GM10248 (cell line): ENCODE measurements at places on chromosomes 11 and 22.
A peak's percentile ranks its signal among the peaks of the same experiment; 100 is the strongest.

DNA sequence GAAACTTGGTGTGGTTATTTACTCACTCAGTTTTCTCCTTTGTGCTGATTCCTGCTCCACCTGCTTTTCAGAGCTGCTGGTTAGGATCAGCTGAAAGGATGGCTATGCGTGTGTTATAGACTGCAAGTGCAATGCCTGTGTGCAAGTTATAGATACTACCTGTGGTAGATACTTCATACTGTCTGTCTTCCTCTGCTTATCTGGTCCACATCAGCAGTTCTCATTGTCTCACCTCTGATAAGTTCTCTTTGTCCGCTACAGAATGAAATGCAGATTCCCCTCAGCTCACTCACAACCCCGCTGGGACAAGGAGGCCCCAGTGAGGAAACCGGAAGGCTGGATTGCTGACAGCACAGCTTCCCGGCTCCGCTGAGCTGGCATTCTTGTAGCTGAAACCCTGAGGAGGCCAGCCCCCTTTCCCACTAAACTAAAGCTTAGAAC is 37.5 kb upstream of the LYVE1 start:
- no peak for DNase-seq

- DNase-seq = no peak
Observed at GRCh38 chr11:133929401-133930052, 27.2 kb downstream of the IGSF9B start.

- no peak for DNase-seq
Observed at GRCh38 chr11:1155274-1155693, 2.5 kb upstream of the MUC5AC start.

DNA sequence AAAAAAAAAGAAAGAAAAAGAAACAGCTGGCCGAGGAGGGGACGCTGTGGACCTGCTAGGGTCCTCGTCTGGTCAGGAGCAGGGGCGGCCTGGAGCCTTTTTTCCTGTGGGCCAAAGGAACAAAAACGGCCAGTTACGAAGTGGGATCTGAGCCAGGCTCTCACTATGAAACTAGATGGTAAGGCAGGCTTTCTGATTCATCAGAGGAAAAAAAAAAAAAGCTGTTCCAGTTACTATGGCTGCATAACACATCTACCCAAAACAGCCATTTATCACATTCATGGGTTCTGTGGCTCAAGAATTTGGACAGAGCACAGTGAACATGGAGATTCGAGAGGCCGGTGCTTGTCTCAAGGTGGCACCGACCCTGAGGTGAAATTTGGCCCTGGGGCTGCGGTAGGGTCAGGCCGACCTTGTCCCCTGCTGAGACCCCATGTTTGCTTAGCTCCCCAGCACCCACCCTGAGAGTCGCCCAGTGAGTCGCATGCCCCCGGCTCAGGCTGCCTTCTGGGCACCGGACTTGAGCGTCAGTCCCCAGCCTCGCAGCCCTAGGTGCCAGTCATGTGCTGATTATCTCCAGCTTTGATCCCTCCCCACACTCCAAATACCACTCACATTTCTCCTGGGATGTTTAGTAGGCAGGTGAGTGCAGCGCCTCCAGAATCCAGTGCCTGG is 34.2 kb downstream of the MRGPRD start:
- no peak for DNase-seq

DNA sequence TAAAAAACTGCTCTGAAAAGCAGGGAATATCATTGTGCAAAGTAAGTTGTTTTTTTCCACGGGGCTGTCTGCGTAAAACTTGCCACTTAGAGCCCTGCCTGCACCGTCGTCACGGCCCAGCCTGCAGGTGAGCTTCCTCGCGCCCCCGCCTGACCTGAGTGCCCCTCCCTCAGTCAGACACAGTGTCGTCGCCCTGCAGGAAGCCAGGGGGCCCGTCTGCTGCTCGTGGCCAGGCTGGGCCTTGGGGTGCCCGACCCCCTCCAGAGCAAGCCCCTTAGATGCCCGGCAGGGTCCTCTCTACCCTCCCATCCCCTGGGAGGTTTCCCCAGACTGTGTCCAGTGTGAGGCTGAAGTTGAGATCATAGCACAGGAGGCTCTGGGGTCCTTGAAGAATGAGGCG is 31.6 kb downstream of the SBF1 start:
- no peak for DNase-seq

- no peak for DNase-seq
Observed at GRCh38 chr11:10490398-10491241, 35.6 kb downstream of the AMPD3 start.

DNA sequence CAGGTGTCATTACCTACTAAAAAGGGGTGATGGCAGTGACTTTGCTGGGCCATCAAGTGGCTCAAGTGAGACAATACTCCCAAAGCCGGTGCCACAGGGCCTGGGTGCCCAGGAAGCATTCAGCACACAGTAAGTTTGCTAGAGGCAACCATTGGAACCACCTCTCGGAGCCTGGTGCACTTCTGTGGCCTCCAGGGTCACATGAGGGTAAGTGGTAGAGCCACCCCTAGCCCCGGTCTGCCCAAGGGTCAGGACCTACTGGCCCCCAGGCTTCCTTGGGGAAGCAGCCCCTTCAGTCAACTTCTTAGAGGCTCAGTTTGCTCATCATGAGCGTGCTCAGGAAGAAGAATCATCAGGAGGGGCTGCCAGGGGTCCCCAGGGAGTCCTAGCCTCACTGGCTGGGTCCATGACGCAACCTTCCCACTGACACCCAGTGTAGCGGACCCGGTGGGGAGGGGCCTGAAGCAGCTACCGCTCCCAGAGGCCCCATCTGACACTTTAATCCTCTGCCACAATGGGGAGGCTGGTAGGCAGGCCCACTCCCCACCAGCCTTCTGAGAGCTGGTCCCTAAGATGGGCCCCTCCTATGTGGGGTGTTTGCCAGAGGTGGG is 17.5 kb upstream of the RASL10A start:
- DNase-seq = no peak

DNA sequence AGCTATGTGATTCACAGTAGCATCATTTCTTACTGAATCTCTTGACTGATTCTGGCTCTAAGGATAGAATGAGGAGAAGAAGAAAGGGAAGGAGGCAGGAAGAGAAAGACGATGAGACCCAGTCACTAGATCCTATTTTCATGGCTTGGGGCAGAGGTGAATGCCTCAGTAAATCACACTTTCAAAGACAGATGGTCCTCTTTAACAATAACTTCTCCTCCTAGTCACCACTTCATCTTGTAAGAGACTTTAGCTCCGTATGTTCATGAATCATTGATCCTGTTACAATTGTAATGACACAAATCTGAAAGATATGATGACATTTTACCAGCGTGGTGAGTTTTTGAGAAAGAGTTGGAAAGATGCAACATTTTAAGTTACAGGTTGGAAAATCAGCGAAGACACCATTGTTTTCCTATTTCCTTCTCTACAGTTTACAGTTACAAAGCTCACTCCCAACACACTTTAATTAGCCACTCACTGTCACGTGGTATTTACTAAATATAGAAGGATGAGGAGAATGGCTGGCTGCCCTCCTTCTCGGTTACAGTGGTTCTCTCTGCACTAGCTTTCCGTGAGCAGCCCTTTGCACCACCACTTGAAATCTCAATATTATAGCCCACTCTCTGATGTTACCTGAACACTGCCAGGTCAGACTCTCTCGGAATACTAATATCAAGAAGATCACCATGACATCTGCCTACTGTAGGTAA is 205.8 kb downstream of the CADM1 start:
- DNase-seq = no peak

DNA sequence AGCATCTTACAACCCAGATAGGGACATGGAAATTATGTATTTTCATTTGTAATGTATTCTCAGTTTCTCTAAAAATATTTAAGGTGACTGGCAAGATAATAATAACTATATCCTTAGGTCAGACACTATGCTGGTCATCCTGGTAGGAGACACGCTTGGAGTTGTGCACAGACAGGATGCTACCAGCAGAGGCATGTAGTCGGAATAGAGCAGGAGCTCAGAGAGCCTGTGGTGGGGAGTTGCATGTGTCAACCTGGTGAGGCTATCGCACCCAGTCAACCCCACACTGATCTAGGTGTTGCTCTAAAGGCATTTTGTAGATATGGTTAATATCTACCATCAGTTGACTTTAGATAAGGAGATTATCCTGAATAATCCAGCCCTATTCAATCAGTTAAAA is 318.5 kb downstream of the MIAT start:
- DNase-seq = no peak

- peak; percentile 66 for DNase-seq
Observed at GRCh38 chr11:62611705-62612365, 740 bp downstream of the EML3 start.

DNA sequence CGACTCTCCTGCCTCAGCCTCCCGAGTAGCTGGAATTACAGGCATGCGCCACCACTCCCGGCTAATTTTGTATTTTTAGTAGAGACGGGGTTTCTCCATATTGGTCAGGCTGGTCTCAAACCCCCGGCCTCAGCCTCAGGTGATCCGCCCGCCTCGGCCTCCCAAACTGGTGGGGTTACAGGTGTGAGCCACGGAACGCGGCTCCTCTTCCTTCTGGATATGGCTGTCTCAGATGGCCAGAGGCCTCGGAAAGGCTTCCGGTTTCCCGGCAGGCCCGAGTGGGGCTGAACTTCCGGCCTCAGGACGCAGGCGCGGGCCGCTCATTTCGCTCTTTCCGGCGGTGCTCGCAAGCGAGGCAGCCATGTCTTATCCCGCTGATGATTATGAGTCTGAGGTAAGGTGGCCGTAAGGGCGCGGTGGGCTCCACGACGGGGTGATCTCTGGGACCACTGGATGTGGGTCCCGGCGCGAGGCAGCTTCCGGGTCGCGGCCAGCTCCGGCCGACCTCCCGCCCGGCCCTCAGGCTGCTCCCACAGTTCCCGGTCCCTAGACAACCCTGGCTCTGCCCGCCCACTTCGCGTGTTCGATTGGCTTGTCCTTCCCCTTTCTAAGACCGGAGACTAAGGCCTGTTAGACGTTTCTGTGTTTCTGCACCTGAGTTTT is at the start of gene EIF3L:
EIF3L (plus strand) TSS at position 331 of the 663 bp plus-strand sequence; CDS start at position 362, 31 bp downstream.
- peak; percentile 94 for DNase-seq

GRCh38 chr22:30273711-30274436 is 7.2 kb upstream of the OSM start:
- DNase-seq = no peak

DNA sequence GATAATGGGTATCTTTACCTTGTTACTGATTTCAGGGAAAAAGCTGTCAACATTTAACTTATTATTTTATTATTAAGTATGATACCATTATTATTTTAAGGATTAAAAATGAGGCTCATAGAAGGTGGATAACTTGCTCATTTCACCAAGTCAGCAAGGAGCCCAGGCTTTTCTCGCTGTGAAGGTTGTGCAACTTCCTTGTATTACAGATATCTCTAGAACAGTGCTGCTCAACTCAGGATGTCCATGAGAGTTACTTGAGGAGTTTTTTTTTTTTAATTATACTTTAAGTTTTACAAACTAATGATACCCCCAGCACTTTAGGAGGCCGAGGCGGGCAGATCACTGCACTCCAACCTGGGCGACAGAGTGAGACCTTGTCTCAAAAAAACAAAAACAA is 98.2 kb downstream of the INSC start:
- no peak for DNase-seq

DNA sequence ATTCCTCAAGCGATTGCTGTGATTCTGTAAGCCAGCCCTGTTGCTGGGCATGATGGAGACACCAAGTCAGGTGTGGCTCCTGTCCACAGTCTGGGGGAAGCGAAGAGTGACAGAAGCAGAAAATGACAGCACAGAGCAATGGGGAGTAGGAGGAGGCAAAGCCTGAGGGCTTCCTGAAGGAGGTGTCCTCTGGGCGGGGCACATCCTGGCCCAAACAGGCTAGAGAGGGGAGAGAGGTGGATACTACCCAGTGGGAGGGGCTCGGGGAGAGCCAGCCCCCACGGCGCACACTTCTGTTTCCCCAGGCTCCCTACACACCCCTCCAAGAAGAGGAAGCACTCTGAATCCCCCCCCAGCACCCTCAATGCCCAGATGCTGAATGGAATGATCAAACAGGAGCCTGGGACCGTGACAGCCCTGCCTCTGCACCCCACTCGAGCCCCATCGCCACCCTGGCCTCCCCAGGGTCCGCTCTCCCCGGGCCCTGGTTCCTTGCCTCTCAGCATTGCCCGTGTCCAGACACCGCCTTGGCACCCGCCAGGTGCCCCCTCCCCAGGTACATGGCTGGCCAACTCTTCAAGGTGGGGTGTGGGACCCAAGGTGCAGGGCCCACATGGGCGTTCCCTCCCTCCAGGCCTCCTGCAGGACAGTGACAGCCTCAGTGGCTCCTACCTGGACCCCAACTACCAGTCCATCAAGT is 18.9 kb downstream of the MYRF start:
- DNase-seq = no peak

GRCh38 chr11:8777907-8778767 is 95.5 kb downstream of the RPL27A start:
- peak; percentile 36 for DNase-seq

DNA sequence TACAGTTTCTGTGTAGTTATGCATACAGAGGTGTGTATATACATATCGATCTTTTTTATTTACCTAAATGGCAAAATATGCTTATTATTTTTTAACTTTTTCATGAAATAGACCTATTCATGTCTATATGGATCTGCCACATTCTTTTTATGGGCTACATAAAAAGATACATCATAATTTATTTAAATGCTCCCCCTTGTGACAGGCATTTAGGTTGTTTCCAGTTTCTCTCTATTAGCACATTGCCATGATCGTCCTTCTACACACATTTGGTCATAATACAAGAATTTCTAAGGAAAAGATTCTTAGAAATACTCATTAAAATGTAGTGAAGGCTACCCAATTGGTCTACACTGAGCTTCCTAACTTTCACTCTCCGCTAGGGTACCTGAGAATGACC is 1067.4 kb downstream of the OPCML start:
- no peak for DNase-seq

DNA sequence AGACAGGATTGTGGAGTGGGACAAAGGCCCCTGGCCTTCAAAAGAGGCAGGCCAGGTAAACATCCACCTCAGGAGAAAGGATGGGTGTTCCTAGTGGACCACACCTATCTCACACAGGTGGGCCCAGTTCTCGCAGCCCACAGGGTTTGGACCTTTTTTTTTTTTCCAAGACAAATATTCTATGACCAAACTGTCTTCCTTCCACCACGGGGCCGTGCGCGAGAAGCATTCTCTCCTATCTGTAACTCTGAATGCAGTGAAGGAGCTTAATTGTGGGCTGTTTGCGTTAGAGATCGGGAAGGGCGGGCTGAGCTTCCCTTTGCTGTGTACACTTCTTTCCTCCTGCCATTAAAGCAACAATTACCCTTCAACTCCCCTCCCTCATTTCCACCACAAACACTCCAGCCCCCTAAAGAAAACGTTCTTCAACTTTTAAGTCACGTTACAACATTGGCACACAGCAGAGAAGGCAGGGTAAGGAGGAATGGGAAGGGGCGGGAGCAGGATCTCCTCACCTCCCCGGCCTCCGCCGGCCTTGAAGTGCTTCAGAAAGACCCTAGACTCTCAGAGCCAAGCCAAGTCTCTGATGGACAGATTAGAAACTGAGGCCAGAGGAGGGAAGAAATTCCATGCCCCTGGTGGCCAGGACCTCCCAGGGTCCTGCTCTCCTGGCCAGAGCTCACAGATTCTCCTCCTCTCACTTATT is 238.4 kb downstream of the BUD13 start:
- DNase-seq = no peak

DNA sequence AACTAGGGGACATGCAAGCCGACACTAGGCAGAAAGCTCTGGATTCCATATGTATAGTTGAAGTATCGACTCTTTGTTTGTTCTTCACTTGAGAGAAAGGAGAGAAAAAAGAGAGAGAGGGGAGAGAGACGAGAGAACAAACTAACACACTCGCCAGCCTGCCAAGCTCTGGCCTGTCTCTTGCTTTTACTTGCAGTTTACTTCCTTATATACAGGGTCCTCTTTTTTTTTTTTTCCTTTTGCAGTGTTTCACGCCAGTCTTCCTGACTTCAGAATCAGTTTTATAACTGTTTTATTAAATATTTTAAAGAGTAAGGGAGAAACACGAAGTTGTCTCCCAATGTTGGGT is 19.9 kb downstream of the TEAD1 start:
- DNase-seq = no peak
